M059J (cell line): ENCODE measurements at places on chromosomes 6 and 20. TPM values are rescaled to one million over a fixed set of nuclear protein-coding genes. Genes with fewer than 3 reads are reported as not detected.

GRCh38 chr20:14667226-14667625 lies 329.8 kb upstream of the FLRT3 start:
- DNase-seq: no peak

DNA sequence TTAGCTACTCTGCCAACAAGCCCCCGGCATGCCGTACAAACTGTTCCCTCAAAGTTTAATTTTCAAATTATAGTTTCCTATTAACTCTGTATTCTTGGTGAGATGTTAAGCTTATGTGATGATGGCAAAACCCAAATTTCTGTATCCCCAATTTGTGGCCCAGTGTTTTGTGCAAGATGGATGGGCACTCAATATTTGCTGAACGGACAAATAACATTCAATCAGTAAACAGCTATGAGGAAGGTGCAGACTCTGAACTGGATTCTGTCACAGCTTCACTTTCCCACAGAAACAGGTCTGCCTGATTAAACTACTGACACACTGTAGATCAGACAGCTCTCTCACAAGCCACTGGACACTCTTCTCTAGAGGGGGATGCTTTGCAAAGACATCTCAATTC lies 54.1 kb downstream of the NUDT3 start:
- no peak for DNase-seq

DNA sequence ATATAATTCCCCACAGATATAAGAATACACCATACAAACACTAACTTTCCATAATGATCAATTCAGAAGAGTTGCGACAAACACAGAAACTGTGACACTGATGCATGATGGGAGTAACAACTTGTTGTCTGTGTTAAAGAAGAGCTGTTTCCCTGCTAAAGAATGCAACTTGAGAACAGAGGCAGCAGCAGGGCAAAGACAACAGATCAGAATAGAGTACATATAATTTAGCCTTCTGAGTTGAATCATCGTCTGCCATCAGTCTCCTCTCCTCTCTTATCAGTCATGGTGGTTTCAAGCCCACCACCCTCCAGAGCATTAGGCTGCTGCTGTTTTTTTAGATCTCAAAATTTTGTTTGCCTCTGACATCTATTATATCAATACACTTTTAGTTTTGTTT lies 280.4 kb downstream of the UBE3D start:
- DNase-seq: peak; percentile 14

DNA sequence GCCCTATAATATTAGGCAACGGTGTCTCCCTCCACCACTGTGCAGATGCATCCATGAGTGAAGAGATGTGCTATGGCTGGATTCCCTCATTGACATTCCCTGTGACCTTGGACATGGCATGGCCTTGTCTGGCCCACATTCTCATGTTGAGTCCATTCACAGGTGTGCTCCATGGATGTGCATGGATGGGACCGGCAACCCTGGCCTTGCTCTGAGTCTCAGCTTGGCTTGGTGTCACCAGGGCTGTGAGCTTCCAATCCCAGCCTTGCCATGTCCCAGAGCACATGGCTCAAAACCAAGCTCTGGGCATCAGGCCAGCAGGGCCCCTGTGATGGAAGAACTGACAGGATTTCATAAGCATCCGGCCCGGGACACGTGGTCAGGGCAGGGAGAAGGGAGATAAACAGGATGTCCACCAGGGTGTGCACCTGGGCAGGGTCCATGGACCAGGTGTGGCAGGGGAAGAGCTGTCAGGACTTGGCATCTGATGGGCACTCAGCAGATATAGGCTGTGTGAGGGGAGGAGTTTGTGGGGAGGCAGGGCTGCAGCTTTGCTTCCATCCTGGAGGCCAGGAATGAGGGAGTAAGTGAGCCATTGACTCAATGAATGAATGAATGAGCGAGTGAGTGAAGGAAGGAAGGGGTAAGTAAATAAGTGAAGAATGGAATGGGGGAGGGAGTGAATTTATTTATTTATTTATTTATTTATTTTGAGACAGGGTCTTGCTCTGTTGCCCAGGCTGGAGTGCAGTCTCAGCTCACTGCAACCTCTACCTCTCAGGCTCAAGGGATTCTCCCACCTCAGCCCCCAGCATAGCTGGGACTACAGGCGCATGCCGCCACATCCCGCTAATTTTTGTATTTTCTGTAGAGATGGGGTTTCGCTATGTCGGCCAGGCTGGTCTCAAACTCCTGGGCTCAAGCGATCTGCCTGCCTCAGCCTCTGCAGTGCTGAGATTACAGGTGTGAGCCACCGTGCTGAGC lies 15.7 kb downstream of the NRSN2 start:
- DNase-seq: peak; percentile 99

DNA sequence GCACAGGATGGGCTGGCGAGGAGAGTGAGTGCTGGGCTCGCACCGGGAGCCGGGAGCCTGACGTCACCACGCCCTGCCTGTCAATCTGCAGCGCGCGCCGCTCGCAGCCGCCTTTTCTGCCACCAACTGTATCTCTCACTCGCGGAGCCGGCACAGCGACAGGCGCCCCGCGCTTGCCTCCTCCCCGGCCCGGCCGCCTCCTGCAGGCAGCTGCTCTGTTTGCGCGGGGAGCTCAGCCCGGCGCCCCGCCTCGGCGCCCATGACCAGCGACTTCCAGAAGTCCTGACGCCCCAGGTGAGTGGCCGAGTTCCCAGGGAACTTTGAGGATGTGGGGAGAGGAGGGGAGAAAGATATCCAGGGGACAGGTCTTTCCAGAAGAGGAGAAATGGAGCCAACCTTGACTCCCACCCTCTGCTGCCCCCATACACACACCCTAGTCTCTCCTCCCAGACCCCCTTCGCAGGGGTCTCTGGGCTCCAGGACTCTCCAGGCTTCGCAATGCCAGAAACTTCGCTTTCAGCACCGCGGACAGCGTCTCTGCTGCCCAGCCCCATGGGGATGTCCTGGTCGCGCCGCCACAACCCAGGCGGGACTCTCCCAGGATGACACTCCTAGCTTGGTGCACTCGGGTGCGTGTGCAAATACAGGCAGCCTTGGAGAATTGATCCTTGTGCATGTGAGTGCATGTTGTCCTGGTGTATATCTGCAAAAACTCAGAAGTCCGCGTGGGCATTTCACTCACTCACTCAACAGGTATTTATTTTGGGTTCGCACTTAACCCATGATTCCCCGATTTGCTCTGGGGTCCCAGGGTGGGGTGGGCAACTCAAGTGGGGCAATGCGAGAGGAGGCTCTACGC lies at the start of gene GPR6:
Gene GPR6 (plus strand): TSS at position 138 of the 859 bp plus-strand sequence. CDS start 802 bp downstream, outside the sequence.
- peak; percentile 43 for DNase-seq

GRCh38 chr6:11418290-11418905 lies 119.2 kb upstream of the TMEM170B start:
- no peak for DNase-seq

- DNase-seq: no peak
These were observed 258.1 kb downstream of the FNDC1 start for GRCh38 chr6:159427335-159427734.

- peak; percentile 100 for DNase-seq
These were observed 11.7 kb upstream of the ID1 start for GRCh38 chr20:31593221-31594001.

DNA sequence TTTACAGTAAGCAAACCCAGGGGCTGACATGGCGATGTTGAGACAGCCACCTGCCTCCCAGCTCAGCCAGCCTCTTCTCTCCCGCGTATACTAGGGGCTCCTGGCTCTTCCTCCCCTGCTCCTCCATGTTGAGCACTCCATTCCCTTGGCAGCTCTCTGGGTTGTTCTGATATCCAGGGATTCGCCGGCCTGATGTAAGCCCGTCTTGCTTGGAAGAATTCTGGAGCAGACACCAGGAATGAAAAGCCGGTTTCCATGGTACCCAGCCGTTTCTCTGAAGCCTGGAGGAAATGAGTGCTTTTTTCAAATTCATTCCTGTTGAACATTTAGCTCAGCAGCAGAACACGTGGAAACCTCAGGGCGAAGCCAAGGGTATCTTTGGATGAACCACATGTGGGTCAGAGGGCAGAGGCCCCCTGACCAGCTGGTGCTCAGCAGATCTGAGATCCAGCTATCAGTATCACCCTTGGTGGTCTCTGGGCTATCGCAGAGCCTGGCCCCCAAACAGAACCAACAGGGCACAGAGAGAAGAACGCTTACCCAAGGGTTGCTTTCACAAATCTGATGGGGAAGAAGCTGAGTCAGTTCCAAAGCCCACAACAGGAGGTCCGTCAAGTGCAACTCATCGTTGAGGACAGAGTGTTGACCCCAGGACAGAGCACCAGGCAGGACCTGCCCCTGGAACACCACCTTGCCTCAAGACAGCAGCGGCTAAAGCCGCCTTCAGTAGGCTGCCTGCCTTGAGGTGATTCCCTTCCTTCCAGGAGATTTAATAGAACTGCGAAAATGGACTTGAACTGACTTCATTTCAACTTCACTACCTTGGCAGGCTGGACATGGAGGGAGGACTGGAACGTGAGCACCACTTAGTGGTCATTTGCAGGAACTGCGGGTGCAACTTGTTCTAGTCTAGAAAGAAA lies 96.1 kb upstream of the RIN2 start:
- DNase-seq: peak; percentile 74

- DNase-seq: no peak
These were observed 70.8 kb upstream of the SLC35B3 start for GRCh38 chr6:8506126-8506525.

SLC17A4 gene
- total RNA-seq: not detected in 2 replicates

SMLR1 gene
- not detected in 2 replicates for total RNA-seq

DNA sequence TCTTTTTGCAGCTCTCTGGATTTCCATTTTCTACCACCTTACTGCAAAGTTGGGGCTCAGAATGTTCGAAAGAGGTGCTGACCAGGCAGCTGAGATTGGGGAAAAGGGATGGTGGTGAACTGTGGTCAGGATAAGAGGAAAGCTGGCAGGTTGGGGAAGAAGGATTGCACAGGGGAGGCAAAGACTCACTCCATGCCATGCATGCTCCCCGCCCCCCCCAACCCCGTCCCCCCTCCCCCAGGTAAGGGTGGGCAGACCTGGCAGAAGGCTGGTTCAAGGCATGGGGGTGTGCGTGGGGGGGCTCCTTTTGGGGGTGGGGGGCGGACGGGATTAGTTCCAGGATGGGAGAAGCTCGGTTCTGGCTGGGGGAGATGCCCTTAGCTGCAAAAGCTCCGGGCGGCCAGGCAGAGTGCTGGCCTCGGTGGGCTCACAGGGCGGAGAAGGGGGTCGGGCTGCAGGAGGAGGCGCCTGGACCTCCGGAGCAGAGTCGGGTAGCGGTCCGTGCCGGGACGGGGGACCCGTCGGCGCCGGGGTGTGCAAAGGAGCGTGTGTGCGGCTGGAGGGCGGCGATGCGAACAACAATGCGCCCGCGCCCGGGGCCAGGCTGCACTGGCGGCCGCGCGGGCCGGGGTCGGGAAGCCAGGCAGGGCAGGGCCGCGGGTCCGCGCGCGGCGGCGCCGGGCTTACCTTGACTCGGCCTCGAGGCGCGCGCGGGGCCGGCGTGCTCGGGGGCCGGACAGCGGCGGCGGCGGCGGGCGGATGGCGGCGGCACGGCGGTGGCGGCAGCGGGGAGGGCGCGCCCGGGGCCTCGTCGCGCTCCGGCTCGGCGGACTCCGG lies 880 bp downstream of the ADNP start:
- DNase-seq: peak; percentile 50

MCM8 gene
- total RNA-seq: 30.4 and 36.2 TPM in 2 replicates

DNA sequence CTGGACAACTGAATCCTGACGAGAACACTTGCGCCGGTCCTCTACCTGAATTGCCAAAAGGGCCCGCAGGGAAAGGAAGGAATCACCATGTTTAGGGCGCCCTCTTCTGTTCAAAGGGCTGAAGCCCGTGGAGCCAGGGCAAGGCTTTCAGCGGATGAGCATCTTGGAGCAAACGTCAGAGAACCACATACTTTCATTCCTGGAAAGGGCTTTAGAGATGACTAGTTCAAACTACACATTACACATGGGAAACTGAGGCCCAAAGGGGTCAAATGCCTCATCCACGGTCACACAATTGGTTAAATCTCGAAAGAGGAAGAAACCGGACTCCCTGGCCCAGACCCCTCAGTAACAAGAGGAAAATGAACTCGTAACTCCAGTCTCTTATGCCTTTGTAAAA lies 11.5 kb upstream of the ZNF133 start:
- peak; percentile 80 for DNase-seq

GRCh38 chr6:147395158-147395557 lies 113.3 kb upstream of the SAMD5 start:
- DNase-seq: no peak

- DNase-seq: no peak
These were observed 121.9 kb downstream of the MTHFD1L start for GRCh38 chr6:150987371-150987828.

GRCh38 chr6:79377047-79377446 lies 142.6 kb upstream of the HMGN3 start:
- DNase-seq: no peak

HNF4A gene
- total RNA-seq: not detected in 2 replicates

DNA sequence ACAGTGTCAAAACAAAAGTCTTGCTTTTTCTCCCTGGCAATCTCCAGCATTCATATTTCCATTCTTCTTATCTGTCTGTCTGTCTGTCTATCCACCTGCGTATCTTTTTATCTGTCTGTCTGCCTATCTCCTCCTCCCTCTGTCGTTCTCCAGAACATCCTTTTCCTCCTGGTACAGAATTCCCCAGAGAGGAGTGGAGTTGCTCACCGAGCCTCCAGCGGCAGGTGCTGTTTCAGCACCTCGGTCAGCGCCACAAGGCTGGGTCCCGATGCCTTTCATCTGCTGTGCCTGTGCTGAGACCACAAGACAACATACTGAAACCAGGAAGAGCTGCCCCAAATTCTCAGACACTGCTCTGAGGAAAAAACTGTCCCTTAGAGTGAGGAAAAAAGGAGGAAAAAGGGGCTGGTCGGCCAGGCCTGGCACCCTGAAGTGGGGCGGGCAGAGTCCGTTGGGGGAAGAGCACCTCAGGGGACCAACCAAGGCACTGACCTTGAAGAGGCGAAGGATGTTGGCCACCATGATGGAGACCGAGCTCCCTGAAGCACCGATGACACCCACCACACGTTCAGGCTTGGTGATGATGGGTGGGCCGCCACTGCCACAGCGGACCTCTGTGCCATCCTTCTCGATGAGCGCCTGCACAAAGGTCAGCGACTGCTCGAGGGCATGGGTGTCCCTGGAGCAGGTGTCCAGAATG lies 13.3 kb downstream of the GRM4 start:
- peak; percentile 51 for DNase-seq

- peak; percentile 87 for DNase-seq
These were observed 266.4 kb upstream of the BMP2 start for GRCh38 chr20:6501061-6501460.

- no peak for DNase-seq
These were observed 22.5 kb downstream of the SLC17A4 start for GRCh38 chr6:25777031-25777430.

SIM1 gene
- 6.0 and 7.8 TPM in 2 replicates for total RNA-seq

GRCh38 chr20:62357681-62358080 lies 9.4 kb downstream of the LAMA5 start:
- no peak for DNase-seq

GRCh38 chr20:19992996-19993908 lies 23.9 kb upstream of the NAA20 start:
- peak; percentile 99 for DNase-seq

GRCh38 chr20:32894711-32895355 lies 36.1 kb downstream of the EFCAB8 start:
- no peak for DNase-seq

- DNase-seq: no peak
These were observed 700.5 kb downstream of the KHDRBS2 start for GRCh38 chr6:61585504-61585903.

- no peak for DNase-seq
These were observed 216.2 kb upstream of the PRDM1 start for GRCh38 chr6:105869835-105870440.

- DNase-seq: no peak
These were observed 70.0 kb downstream of the LRRC1 start for GRCh38 chr6:53864781-53865180.
